GM12864 (cell line): ENCODE measurements at places on chromosomes 4 and X.

GRCh38 chr4:23889814-23890341 is at the start of gene PPARGC1A:
PPARGC1A (minus strand) TSS chr4:23890047; CDS start chr4:23889957, 90 bp downstream.
- DNase-seq = no peak

GRCh38 chrX:16665089-16665488 is 15.1 kb downstream of the S100G start:
- no peak for DNase-seq

- no peak for DNase-seq
Measured at GRCh38 chr4:81622028-81622427, 150.3 kb upstream of the RASGEF1B start.

- peak; percentile 57 for DNase-seq
Measured at GRCh38 chrX:132023896-132024386, 839 bp downstream of the STK26 start.

DNA sequence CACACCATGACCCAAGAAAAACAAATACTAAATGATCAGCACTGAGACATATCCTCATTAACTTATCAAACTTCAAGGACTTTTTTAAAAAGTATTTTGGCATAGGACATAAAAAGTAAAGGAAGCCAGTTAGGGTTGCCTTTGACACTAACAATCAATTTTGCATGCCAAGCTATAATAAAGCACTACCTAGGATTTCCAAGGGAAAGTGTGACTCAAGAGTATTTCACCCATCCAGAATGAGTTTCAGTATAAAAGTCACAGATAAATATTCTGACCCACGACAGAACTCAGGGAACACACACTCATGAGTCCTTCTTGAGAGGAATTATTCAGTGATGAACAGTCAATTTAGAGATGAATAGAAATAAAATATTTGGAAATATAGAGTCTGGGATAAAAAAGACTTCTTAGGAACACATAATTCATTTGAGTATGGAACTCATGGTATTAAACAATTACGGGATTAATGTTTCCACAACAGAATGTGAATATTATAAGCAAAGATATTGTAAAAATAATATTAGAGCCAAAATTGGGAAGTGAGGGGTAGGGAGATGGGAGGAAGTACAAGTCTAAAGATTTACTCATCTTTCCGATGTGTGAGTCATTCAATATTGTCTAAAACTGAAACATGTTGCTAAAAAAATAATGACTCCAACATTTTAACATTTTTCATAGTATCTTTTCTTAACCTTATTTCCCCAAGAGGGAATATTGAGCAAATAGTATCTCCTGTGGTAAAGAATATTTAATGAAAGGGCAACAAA is 143.5 kb upstream of the LNX1 start:
- no peak for DNase-seq

- no peak for DNase-seq
Measured at GRCh38 chrX:153862369-153863250, 23.4 kb downstream of the L1CAM start.

DNA sequence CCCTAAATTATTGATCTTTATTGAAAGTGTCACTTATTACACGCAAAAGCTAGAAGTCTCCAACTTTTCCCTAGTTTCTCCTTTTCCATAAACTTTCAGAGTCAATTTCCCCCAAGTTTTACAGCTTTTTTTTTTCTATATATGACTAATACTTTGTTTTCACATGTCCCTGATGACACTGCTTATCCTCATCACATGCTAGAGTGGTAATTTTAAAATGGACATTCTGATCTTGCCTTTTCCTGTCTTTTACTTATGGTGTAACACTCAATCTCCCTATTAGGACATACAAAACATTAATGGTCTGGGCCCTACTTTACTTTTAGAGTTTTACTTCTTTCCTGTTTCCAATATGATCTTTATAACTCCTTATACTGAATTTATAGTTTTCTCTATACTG is 112.6 kb downstream of the ANK2 start:
- no peak for DNase-seq

DNA sequence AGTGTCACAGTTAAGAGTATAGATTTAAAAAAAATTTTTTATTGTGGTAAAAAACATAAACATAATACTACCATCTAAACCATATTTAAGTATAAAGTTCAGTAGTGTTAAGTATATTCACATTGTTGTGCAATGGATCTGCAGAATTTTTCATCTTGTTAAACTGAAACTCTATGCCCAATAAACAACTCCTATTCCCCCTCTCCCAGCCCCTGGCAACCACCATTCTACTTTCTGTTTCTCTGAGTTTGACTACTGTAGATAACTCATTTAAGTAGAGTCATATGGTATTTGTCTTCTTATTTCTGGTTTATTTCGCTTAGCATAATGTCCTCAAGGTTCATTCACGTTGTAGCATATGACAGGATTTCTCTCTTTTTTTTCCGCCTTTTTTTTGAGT is 112.4 kb downstream of the PTTG2 start:
- DNase-seq = no peak

DNA sequence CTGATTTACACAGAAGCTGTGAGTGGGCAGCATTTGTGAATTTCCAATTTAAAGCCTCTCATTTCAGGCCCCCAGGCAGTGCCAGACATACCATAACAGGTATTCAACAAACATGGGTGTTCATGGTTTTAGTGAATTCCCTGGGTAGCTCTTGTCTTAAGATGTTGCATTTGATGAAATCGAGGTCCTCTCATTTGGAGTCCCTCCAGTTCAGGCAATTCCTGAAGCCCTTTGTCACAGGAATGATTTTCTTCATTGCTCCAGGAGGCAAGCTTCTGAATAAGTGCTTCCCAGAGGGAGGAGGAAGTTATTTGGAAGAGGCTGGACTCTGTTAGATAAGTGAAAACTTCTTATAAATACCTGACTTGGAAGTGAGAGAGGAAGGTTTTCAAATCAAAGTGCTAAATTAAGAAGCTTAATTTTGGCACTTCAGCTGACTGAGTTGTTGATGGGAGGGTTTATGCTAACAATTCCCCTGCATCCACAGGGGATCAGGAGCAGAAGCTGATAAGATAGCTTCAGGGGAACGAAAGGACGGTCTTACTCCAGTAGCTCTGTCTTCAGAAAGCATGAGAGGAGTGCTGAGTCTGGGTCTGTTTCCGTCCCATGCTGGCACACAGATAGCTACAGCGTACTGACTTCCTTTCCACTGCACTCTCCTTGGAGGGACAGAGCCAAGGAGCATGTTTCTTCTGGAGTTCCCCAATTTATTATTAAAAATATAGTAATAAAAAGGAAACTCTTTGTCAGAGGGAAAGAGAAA is 543.1 kb downstream of the GBA3 start:
- no peak for DNase-seq

DNA sequence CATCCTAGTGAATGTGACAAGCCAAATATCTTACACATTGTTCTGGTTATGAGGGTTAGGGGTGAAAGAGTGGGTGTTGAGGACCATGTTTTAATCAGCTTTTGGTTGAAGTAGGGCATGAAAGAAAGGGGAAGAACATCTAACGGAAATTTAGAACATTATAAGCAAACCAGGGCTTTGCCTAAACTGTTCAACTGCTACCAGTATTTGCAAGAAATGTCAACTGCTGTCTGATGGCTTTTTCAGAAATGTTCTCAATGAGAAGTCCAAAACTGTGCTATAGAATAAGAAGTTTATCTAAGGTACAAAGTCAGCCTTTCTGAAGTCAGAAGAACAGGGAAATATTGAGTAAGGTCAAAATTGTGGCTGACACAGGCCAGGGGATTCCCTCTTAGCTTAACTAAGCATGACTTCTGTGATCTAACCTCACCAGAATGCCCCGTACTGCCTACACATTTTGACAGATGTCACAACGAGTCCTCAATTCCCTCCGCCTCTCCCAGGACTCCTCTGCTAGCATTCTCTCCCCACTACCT is 67.1 kb downstream of the DTHD1 start:
- peak; percentile 59 for DNase-seq

DNA sequence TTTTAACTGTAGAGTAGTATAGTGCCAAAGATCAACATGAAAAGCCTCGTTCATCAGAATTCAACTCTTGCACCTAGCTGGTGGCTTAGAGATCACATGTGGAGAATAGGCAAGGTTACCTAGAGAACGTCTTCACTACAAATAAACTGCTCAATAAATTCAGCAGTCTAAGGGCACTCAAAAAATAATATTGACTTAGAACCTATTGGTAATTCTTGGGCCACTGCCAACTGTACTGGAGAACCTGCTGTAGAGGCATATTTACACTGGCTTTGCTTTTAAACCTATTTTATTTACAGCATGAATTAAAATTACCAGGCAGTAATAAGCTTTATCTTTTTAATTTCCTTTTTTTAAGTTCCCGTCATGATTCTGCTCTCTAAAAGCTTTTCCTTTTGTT is 343.7 kb downstream of the PDHA2 start:
- DNase-seq = no peak

DNA sequence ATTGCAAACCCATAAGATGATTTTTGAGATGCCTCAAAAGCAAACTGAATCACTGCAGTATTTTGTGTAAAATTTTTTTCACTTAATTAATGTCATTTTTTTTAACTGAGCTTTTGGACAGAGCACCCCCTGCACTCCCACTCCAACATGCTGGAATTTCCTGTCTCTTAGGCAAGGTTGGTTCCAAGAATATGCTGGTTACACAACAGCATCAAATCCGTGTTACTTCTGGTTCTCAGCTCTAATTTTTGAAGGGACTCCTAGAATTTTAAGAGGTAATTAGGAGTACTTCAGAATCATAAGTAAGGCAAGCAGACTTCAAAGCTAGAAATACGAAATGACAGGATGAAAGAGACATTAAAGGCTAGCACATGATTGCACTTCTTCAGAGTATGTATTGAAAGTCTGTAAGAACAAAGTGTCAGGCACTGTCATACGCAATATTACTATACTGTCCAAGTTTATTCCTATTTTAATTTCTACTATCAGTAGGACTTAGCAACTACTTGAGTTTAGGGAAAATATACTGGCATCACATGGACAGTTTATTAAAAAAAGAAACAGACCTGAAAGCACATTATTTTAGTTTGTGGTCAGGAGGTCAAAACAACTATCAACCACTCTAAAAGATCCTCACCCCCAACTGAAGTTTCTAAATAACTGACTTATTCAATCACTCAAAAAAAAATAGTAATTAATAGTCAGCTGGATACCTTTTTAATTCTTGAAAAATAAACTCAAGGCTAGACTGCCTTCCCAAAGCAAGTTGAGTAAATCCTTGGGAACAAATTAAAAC is 1.6 kb upstream of the JCHAIN start:
- no peak for DNase-seq

- DNase-seq = no peak
Measured at GRCh38 chr4:119103263-119103662, 32.4 kb upstream of the MYOZ2 start.

DNA sequence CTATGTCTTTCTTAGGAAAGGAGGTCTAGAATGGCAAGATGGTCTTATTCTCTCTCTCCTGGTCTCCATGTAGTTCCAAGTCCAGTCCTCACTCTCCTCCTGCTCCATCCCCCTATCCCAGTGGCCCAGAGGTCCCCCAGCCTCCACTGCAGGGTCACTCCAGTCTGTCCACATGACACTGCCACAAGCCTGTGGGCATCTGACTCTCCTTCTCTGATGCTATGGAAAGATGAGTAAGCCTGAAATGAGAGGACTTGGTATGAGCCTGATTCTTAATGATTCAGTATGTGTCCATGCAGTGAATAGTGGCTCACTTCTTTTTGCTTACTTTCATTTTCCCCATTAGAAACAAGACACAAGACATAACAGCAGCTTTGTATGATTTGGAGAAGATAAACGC is 516.8 kb upstream of the ADGRL3 start:
- no peak for DNase-seq

DNA sequence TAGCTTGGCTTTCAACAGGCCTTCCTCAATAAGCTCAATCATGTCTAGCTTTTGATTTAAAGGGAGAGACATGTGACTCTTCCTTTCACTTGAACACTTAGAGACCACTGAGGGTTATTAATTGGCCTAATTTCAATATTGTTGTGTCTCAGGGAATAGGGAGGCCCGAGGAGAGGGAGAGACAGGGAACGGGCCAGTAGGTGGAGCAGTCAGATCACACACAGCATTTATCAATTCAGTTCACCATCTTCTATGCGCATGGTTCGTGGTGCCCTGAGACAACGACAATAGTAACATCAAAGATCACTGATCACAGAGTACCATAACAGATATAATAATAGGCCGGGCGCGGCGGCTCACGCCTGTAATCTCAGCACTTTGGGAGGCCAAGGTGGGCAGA is 17.8 kb downstream of the ZNF81 start:
- DNase-seq = no peak

GRCh38 chr4:15118292-15118691 is 116.0 kb downstream of the CPEB2 start:
- no peak for DNase-seq

DNA sequence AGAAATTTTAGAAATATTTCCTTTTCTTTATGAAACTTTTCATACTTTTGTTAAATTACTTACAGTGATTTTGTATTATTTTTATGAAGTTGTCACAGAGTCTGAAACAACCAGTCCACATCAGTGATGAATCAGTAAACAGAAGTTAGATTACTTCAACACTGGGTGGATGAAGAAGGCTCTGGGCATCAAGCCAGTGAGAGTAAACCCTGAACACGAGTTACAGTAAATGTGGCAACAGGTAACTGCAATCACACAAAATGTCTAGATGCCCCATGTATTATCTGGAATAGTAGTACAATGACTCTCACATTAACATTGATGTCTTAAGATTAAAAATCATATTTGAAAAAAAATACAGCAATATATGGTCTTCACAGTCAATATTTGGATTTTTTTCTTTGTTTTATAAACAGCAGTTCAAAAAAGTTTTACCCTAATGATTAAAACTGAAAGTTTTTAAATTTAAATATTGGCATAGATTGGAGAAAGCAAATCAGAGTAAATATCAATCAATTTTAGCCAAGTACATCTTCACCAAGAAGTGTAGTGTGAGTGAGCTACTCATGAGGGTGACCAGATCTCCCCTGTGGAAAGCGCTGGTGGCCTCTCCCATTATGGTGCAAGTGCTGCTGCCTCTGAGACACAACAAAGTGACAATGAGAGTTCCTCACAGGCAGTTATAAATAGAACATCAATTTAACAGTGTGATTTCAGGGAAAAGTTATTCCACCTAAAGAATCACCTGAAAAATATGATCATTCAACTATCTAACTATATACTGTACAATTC is 63.2 kb upstream of the UGT2B7 start:
- no peak for DNase-seq

GRCh38 chr4:94531991-94532789 is 80.4 kb downstream of the PDLIM5 start:
- no peak for DNase-seq

DNA sequence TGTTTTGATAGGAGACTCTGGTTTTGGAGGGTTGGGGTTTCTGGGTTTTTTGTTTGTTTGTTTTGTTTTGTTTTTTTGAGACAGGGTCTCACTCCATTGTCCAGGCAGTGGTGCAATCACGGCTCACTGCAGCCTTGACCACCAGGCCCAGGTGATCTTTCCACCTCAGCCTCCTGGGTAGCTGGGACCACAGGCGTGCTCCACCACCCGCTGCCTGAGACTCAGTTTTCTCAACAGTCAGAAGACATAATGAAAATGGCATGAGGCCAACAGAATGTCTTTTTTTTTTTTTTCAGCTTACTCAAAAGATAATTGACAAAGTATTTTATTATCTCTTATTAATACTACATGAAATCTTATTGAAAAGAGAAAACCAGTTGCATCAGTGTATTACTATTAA is 32.4 kb downstream of the TNIP2 start:
- DNase-seq = no peak

GRCh38 chr4:56958111-56958517 is 19.3 kb downstream of the NOA1 start:
- no peak for DNase-seq

- DNase-seq = no peak
Measured at GRCh38 chr4:183747931-183748670, 89.0 kb downstream of the TRAPPC11 start.
